ENCODE measurements at places on chromosomes 4 and X.

GRCh38 chrX:70175338-70175737, 1.9 kb upstream of the DGAT2L6 start:
- DNase-seq, result no peak

GRCh38 chrX:24842486-24842885, 148.8 kb downstream of the POLA1 start:
- DNase-seq, result no peak

DNA sequence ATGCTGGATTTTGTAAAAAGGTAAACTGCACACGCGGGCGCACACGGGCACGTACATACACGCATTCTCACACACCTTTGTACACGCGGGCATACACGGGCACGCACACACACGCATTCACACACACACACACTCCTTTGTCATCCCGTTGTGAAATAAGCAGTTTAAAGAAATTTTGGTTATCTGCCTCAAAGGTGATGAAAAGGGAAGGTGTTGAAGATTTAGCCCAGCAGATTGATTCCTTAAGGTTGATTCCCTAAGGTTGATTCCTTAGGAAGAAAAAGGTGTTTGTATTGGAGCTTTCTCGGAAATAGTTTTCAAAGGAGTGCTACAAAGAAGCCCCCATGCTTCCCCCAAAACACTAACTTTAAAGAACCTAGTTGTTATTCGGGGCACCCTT, 693 bp downstream of the ATP10D start:
- no peak for DNase-seq

DNA sequence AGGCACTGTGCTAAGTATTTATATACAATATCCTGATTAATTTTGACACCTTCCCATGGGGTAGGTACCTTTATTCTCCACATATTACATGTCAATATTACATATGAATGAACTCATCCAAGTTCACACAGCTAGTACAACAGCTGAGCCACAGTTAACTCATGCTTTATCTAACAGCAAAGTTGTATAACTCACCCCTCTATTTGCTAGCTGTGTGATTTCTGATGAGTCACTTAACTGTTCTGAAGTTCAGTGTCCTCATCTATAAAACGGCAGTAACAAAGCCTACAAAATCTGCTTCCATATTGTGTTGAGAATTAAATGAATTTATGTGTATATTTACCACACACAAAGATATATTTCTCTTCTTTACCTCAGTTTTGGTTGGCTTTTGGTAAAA, 48.2 kb upstream of the KDR start:
- DNase-seq, result no peak

- DNase-seq, result no peak
These were observed 61.2 kb upstream of the CAMK2D start for GRCh38 chr4:113822555-113823290.

- no peak for DNase-seq
These were observed 75.9 kb upstream of the ENPEP start for GRCh38 chr4:110400086-110400485.

DNA sequence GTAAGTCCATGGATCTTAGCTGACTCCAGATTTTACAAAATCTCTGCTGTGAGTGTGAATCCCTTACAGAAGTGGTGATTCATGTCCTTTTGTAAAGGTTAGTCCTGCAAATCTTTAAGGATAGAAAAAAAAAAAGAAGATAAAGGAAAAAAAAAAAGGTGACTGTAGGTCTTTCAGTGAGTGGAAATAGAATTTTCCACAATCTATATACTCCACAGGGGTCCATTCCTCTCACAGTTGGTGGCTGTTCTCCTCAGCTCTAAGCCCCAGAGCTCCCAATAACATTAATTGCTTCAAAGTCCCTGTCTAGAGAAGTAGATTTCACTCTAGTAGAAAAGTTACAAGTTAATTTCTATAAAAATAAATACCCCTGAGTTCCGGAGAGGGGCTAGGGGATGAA, 189.1 kb downstream of the NDST4 start:
- no peak for DNase-seq

- no peak for DNase-seq
These were observed 268.1 kb downstream of the DKK2 start for GRCh38 chr4:106767991-106768390.

DNA sequence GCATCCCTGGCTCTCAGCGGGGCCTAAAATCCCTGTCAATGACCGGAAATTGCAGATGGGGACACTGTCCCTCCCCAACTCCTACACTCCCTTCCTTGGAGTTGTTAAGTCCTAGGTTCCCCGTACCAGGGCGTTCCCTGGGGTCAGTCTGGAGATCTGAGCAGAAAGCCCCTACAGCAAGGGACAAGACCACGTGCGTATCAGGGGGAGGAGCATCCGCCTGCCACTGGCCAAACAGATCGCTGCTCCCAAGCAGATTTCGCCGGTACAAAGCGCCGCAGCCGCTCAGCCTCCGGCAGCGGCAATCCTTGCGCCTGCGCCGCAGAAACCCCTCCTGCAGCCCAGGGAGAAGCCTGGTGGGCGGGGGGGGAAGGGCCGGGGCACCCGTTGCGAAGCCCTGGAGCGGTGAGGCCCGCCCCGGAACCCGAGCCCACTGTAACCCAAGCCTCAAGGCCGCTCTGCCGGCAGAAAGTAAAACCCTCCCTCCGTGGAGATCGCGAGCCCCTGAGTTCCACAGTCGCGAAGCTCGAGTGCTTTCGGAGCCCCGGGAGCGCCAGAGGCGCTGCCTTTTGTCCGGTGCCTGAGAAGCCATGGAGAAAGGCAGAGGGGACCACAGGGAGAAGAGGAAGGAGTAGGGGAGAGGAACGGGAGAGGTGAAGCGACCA, 2.7 kb downstream of the CRMP1 start:
- no peak for DNase-seq

DNA sequence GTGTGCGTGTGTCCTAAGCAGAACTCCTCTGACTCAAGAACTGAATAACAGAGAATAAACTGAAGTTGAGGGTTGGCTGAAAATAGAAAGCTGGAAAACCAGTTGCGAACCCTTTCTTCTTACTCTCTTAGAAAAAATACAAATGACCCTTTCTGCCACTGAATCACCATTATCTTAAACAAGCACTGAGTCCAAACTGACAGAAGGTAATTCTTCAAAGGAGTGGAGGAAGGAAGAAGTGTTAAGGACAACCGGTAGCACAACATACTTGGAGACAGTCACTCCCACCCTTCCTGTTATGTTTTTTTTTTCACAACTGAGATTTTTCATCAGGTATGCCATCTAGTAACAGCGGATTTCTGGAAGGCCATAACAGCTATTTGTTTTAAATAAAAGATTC, 38.1 kb downstream of the HELQ start:
- DNase-seq, result no peak

DNA sequence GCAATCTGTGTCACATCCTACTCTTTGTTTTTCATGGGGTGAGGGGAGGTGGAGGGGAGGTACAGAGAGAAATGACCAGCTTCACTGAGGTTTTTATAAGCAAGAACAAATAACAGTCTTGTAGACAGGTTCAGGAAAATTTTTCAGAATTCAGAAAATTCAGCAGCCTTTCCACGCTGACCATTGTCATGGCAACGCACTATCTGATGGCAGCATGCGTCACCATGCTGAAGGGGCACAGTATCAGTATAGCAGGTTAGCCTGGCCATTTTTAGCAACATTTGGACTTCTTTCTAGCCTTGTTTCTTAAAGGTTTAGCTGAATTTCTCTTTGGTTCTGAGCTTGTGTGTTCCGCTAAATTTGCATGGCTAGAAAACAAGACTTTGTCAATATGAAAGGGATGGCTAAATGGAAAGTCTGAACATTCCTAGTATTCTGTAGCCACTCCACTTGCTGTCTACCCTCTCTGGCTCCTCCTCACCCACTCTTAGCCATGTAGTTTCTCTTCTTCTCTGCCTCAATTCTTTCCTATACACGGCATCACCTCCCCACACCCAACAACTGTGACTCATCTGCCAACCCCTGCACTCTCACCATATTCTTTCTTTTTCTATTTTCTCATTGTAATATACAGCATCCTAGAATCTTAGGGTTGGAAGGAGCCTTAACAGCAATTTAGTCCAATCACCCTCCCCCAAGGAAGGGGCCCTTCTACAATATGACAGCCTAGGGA, 42.7 kb upstream of the CITED1 start:
- DNase-seq, result no peak

GRCh38 chrX:19740744-19741143, 146.7 kb downstream of the SH3KBP1 start:
- DNase-seq, result no peak

- DNase-seq, result no peak
These were observed 7.2 kb downstream of the ZNF185 start for GRCh38 chrX:152905081-152905420.

DNA sequence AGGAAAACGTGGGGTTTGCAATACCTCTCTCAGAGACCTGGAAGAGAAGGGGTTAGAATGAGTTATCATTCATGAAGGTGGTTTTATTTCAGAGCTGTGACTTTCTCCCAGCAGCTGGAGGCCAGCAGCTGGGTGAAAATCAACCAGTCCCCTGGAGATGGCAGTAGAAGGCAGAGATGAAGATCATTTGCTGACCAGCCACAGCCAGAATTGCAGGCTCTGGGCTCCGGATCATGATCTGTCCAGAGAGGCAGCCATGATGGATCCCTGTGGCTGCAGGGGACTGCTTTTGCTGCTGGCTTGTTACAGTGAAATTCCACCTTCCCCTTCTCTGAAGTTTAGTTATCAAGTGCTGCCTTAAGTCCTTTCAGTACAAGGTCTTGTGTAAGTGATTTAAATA, 46.9 kb upstream of the TAB3 start:
- no peak for DNase-seq

GRCh38 chrX:37753384-37753783, 26.5 kb upstream of the CYBB start:
- no peak for DNase-seq

Data from activated CD4-positive, CD25-positive, alpha-beta regulatory T cell treated with anti-CD3 and anti-CD28 coated beads, Interleukin-2, amount 50 U/mL, for 16 hours (primary cell).